ELF-1 (cell line): ENCODE measurements at places on chromosomes 5 and 9.

DNA sequence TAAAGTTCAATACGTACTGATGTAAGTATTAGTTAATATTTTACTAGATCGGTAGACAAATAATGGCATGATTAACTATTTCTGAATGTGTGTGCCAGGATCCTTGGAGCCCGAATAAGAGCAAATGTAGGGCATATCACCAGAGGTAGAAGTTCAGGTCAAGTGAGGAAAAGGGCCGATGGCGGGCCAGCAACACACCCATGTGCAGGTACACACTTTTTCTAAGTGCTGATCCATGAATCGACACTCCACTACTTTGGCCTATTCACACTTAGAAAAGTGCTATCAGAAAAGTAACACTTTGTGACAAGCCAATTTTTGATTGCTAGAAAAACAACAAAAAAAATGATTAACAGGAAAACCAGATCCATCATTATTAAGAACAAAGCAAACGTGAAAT is 150.3 kb downstream of the AUH start:
- DNase-seq, result no peak

GRCh38 chr9:116905171-116905588 is 218.1 kb downstream of the TRIM32 start:
- peak; percentile 72 for DNase-seq

- no peak for DNase-seq
Observed at GRCh38 chr5:42898760-42899159, 87.1 kb upstream of the SELENOP start.

GRCh38 chr5:74179179-74179578 is 461.3 kb downstream of the ENC1 start:
- no peak for DNase-seq

- DNase-seq, result peak; percentile 37
Observed at GRCh38 chr5:170266570-170267381, 30.8 kb downstream of the LCP2 start.

DNA sequence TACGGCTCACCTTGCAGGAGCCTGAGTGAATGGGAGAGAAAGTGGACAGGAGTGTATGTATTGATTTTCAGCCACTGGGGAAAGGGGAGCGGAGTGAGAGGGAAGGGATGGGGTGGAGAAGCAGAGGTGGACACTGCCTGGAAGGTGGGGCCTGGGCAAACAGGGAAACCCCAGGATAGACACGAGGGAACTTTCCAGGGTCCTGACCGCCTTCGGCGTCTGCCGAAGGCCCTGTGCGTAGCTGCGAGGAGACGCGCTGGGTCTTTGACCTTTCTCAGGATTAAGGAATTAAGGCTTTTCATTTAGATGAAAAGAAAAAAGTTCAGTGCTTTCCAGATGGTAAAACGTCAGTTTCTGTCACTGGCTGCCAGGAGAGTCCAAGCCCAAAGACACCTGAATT is 134.6 kb upstream of the RAPGEF1 start:
- peak; percentile 34 for DNase-seq

DNA sequence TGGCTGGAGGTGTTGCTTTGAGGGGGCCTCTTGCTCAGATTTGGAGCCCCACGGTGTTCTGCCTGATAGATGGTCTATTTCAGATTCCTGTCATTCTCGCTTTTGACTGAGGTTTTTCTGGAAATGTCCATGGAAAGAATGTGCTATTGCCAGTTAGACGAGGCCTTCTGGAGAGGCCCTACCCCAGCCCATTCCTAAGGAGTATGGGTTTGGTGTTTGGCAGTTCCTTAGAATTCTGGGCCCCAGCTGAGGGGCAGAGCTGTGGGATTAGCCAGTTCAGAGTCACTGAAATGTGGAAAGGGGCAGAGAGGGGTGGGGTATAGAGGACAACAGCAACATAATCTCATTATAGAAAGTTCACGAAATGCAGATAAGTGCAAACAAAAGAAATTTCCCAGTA is 50.5 kb downstream of the GALNT10 start:
- DNase-seq, result no peak

- DNase-seq, result peak; percentile 40
Observed at GRCh38 chr5:142324136-142324870, 518 bp downstream of the SPRY4 start.

DNA sequence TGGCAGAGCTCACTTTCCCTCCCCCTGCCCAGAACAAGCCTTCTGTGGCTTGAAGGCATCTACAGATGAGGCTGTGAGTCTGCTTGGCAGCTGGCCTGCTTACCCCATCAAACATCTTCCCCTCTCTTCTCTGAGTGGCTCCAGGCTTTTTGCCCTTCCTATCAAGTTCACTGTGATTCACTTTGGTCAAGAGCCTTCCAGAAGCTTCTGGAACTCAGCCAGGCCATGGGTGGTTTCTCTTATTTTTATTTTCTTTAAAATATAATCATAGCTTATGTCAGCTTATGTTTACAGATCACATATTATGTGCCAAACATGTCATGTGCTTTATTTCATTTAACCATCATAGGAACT is 267.0 kb downstream of the SEC61B start:
- DNase-seq, result no peak

GRCh38 chr9:133167769-133168168 is 4.1 kb upstream of the GBGT1 start:
- no peak for DNase-seq

DNA sequence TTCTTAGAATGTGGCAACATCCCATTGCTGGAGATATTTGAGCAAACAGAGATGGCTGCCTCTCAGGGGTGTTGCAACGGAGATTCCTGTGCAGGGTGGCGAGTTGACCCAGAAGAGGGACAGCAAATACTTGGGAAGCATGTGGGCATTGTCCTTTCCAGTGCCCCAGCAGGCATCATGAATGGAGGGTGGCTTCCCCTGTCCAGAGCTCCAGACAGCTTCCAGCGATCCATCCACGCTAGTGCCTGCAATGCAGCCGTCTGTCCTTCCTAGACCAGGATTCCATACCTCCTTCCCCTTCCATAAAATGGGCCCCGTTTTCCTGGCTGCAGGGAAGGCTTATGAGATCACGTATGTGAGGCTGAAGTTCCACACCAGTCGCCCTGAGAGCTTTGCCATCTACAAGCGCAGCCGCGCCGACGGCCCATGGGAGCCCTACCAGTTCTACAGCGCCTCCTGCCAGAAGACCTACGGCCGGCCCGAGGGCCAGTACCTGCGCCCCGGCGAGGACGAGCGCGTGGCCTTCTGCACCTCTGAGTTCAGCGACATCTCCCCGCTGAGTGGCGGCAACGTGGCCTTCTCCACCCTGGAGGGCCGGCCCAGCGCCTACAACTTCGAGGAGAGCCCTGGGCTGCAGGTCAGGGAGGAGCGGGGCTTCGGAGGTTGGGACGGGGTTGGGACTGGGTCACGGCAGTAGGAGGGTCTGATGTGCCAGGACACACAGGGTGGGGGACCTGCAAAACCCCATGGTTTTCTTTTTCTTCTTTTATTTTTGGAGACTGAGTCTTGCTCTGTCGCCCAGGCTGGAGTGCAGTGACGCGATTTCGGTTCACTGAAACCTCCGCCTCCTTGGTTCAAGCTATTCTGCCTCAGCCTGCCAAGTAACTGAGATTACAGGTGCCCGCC is 17.2 kb downstream of the LAMC3 start:
- DNase-seq, result no peak

GRCh38 chr9:93020151-93020550 is 38.4 kb upstream of the SUSD3 start:
- no peak for DNase-seq

DNA sequence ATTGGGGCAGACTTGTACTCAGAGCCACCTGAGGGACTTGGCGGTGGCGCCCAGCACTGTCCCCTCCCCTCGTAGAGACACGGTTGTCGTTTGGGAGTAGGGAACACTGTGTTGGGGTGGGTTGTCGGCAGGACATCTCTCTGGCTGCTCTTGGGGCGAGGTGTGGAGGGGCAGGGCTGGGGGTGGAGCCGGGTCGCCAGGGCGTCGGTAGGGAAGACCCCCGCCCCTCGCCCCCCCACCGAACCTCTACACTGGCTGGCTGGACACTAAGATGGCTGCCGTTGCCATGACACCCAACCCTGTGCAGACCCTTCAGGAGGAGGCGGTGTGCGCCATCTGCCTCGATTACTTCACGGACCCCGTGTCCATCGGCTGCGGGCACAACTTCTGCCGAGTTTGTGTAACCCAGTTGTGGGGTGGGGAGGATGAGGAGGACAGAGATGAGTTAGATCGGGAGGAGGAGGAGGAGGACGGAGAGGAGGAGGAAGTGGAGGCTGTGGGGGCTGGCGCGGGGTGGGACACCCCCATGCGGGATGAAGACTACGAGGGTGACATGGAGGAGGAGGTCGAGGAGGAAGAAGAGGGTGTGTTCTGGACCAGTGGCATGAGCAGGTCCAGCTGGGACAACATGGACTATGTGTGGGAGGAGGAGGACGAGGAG is 778 bp downstream of the TRIM41 start:
- no peak for DNase-seq

- DNase-seq, result no peak
Observed at GRCh38 chr5:83570916-83571315, 99.4 kb downstream of the VCAN start.

DNA sequence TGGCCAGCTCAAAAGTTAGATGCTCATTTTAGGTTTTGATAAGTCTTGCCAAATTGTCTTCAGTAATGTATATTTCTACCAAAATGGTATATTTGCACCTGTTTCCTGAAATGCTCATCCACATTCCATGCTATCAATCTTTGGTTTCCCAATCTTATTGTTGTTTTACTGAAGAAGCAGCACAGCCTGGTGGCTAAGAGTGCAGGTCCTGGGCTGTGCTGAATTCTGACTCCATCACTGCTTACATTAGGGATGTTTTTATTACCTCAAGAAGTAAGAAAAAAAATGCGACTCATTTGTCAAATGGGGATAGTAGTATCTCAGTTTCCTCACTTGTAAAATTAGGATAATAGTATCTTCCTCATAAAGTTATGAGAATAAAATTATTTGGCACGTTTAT is 13.6 kb upstream of the S100Z start:
- DNase-seq, result no peak

- DNase-seq, result no peak
Observed at GRCh38 chr9:88005240-88005639, 30.9 kb upstream of the CDK20 start.

GRCh38 chr5:16616536-16617273 is at the start of gene RETREG1:
TSS of gene RETREG1 (minus strand) at chr5:16616997. CDS start at chr5:16616971, 26 bp downstream.
- DNase-seq, result peak; percentile 61

DNA sequence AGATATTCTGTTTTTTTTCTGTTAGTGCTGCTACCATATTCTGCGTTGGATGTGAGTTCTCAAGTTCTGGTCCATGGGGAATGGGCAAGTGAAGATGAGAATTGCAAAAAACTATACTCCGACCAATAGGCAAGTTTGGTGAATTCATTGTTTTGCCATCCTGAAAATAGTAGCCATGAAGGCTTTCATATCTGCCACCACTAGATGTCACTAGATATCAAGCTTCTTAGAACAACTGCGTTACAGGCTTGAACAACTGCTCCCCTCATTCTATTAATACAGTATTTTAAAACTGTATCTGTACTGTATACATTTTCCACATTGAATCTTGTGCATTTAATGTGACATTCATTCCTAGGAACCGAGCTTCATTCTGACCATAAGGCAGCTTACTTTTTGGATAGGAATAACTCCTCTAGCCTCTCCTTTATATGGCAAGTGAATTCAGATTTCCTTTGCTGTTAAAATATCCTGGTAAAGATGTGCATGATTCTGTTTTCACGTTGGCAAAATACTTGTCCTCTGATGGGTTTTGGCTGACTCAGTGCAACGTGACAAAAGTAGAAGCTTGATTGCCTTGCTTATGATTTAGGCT is 163.6 kb downstream of the SREK1 start:
- peak; percentile 14 for DNase-seq

- peak; percentile 27 for DNase-seq
Observed at GRCh38 chr5:4570047-4570995, 569.8 kb upstream of the ADAMTS16 start.

GRCh38 chr5:171651102-171651501 is 134.5 kb upstream of the SMIM23 start:
- no peak for DNase-seq
